ENCODE measurements at places on chromosomes 5 and 9.

DNA sequence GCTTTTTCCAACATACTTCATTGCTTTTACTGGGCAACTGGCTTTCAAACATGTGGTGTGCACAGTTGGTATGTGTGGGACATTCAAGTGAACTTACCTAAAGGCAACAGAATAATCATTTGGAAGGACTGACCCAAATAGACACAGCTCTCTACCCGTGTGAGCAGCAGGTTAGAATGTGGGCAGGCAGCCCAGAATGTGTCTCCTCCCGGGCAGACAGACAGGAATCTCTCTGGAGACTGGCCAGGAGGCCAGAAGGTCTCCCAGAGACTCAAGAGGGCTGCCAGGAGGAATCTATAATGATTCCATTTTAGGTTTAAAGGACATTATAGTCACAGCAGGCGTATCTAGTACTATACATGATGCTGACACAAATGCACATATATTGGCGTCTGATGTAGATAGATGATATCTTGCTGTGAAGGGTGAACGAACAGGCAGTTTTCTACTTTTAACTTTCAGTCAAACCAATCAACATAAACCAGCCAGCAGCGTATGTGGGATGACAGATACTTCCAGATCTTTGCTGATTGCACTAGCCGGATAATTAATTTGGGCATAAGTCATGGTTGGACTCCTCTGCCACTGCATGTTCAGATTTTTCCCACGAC, 297.4 kb upstream of the ZNF608 start:
- no peak for DNase-seq

- DNase-seq = no peak
These were observed 121.8 kb downstream of the FAM170A start for GRCh38 chr5:119750887-119751733.

- DNase-seq = no peak
These were observed 109.0 kb downstream of the MVB12B start for GRCh38 chr9:126435626-126436025.

DNA sequence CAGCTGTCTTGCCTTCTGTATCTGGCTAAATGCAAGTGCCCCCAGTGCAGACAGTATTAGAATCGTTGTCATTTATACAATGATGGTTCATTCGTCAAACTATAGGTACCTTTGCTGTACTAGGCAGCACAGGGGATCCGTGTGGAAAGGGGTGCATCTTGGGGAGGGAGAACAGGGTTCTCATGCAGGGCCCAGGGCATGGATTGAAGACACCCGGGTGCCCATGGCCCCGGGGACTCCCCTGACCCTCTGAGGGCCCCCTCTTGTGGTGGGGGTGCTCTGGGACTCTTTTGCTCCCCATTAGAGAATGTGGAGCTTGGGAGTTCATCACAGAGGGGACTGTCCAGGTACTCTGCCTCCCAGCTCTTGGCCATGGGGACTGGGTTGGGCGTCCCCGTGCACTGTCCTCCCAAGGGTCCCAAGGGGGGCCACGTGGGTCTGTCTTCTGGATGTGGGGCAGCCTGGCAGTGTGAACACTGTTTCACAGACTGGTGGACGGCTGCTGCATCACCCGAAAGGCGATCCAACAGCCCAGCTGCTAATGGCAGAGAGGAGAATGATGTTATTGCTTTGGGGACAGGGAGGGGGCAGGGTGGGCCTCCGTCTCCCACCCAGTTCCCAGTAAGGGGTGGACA, 36.9 kb upstream of the RXRA start:
- no peak for DNase-seq

DNA sequence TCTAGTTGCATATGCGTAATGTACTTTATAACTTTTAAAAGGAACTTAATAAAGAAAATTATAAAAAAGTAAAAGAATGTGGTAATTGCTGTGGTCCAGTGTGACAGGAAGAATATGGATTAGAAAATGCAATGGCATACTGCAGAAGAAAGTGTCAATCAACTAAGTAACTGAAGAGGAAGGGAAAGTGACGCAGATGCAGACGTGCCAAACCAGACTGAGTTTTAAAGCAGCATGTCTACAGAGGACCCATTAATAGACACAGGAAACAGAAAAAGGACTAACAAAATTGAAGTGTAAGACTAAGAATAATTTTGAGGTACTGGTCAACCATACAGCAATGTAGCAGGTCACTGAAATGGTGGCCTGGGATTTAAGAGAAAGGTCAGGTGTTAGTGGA, 73.3 kb downstream of the DPYSL3 start:
- DNase-seq = no peak

- DNase-seq = no peak
These were observed 76.8 kb downstream of the PTPN3 start for GRCh38 chr9:109421026-109421970.

- DNase-seq = no peak
These were observed 15.2 kb downstream of the RNF180 start for GRCh38 chr5:64180661-64181343.

DNA sequence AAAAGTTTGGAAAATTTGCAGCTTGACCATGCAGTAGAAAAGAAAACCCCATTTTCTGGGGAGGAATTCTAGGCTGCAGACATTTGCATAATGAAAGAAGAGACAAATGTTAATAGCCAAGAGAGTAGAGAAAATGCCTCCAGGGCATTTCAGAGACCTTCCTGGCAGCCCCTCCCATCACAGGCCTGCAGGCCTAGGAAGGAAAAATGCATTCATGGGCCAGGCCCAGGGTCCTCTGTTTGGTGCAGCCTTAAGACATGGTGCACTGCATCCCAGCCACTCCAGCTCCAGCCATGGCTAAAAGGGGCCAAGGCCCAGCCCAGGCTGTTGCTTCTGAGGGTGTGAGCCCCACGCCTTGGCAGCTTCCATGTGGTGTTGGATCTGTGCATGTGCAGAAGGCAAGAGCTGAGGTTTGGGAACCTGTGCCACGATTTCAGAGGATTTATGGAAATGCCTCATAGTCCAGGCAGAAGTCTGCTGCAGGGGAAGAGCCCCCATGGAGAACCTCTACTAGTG, 75.0 kb upstream of the OR13F1 start:
- no peak for DNase-seq

DNA sequence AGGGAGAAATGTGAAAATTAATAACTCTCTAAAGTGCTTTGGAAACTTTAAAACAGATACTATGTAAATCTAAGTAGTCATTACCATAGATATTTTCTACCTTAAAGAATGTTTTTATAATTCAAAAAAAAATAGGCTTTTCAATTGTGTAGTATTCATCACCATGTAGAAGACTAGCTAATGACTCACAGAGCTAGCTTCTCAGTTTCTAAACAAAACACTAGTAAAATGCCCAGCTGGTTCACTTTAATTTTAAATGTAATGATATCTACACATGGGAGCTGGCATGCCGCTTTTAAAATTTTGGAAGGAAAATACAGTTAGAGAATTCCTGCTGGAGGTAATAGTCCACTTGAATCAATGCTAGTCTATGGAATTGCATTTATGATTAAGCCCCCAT, 509.8 kb downstream of the CSNK1G3 start:
- DNase-seq = no peak

DNA sequence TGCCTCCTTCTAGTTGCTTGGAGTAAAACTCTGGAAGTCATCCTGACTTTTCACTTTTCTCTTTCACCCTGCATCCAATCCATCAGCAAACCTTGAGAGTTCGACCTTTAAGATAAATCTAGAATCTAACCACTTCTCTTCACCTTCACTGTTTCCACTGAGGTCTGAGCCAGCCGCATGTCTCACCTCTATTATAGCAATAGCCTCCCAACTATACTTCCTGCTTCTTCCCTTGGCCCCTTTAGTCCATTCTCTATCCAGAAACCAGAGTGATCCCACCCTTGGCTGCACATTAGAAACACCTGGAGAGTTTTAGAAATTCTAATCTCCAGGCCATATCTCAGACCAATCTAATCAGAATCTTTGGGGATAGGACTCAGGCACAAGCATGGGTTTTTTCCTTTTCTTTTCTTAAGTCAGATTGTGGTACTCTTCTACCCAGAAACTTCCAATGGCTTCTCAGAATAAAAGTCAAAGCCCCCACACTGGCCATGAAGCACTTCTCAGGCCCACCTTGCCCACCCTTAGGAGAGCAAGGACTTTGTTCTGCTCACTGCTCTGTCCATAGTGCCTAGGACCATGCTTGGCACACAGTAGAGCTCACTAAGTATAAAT, 33.1 kb downstream of the MFAP3 start:
- no peak for DNase-seq

DNA sequence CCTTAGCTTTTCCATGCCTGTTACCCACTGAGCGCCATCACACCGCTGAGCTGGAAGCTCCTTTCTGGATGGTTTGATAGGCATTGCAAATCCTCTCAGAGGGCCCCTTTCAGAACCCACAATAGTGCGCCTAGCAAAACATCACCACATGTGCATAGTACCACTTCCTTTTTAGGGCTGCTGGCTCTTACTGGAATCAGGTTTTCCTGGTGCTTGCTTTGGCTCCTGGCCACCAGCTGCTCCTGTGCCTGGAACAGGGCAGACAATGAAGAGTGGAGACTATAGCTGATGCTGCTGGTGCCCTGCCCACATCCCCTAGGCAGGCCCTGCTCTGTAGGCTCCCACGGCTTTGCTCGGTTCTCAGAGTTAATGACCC, 163.6 kb upstream of the SEMA6A start:
- no peak for DNase-seq

DNA sequence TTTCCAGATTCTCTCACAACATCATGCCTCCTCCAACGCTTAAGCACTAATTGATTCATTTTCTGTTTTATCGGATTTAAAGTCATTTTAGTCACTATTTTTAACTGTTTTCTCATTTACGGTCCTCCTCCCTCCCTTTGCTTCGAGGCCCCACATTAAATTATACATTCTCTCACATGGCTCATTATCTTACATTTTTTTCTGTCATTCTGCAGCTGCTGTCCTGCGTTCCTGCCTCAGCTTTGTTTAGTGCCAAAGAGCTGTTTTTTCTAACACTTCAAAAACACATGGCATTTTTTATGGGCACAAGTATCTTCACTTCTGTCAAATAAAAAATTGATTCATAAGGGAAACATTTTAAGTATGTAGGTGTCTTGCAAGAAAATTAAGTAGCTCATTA, 130.1 kb upstream of the FST start:
- no peak for DNase-seq

GRCh38 chr5:137632716-137633115, 103.2 kb downstream of the KLHL3 start:
- no peak for DNase-seq

DNA sequence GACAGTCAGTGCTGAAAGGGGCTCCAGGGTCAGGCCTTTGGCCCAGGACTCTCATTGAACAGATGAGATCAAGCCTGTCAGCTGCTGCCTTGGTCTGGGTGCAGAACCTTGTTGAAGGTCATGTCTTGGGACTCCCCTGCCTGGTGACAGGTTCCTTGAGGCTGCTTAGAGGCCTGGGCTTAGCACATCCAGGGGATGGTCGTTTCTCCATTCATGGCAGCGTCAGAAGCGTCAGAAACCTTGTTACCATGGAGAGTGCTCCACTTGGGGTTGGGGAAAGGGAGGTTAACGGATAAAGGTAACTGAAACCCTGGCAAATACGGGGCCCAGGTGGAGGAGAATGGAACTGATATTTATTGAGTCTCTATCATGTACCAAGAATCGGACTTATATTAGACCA, 8.8 kb downstream of the ARPC5L start:
- no peak for DNase-seq

DNA sequence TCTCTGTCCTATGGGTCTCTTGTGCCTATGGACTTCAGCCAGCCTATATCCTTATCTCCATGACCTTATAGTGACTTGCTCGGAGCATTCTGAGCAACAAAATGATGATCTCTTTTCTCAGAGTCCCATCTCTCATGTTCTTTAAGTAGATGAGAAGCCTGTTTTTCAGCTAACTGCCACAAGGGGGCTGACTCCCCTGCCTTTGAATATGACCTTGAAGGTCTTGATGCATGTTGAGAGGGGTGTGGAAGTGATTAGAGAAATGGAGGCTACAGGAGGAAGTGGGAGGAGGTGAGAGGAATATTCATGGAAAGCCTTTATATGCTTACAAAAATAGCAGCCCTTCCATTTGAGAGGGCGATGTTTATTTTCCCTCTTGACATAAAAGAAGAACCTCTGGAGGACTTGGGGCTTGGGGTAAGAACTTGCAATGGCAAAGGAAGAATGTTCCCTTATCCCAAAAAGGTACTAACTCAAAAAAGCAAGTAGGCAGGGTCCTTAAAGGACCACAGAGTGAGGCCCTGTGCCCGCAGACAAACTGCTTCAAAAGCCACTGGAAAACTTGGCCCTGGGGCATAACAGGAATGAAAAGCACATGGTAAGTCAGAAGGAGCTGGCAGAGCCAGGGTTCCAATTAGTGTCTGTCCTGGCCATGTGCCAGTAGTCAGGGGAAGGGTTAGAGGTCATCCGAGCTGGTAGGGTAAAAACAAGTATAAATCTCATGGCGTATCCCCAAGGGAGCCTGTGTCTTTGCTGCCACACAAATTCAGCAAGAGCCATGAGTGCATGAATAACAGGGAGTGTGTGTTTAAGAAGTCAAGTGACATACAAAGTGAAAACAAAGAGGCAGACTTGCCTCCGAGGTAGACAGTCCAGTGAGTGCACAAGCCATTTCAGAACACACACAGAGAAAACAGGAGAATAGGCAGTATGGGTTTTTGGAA, 39.1 kb downstream of the FGD3 start:
- DNase-seq = no peak

DNA sequence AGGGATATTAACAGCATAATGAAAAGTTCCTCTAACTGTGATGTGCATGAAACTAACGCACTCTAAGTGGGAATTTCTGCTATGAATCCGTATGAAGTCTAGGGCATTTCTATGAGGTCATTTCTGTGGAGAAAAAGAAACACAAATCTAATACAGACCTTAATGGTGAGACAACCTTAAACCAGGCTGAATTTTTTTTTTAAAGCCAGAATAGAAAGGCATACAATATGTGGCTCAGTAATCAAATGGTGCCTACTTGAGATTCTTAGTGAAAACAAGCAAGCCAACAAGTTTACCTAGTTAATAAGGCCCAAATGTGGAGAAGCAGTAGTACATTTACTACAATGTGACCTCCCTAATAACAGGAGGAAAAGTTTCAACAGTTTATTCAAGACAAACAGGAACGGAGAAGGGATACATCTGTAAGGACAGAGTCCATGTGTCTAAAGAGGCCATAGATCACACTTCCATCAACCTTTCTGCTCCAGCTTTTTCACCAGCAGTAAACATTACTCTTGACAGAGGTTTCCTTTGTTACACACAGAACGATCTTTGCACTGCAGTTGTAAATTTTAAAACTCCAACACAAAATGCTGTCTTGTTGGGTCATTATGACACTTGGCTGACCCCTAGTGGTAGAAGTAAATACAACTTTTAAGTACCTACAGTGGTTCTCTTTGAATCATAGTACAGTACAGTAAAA, 26.2 kb downstream of the CARNMT1 start:
- DNase-seq = peak; percentile 90

DNA sequence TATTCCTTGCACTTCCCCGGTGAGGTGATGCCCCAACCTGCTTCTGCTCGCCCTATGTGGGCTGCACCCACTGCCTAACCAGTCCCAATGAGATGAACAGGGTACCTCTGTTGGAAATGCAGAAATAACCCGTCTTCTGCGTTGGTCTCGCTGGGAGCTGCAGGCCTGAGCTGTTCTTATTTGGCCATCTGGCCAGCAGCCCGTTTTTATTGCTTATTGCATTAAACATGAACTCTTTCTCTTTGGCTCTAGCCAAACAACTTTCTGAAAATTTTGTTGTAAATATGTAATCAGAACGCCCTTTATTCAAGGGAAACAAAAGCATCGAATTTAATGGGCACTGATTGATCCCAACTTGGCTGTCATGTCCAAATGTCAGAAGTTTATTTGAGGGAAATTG, 124.7 kb upstream of the FTMT start:
- no peak for DNase-seq

All from hematopoietic multipotent progenitor cell treated with erythropoietin and hydrocortisone succinate and interleukin-3 and kit ligand, for 15 days (in vitro differentiated cells).